ENCODE measurements at places on chromosomes 16 and 17.

GRCh38 chr17:8726941-8727555, 17.6 kb downstream of the CCDC42 start:
- DNase-seq = no peak

DNA sequence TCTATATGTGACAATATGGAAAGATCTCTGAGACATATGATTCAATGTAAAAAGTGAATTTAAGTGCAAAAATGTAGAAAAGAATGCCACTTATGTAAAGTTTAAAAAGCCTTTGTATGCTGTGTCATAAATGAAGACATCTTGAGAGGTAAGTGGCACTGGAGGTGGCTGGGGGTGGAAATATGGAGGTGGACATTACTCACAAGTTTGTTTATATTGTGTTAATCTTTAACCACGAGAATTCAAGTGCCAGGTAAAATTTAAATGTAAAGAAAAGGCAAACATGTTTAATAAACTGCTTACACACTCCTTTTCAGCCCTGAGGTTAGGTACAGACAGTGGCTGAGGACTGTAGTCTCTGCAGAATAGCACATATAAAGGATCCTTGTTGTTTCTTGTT, 235.1 kb downstream of the ABCC12 start:
- DNase-seq = peak; percentile 41

DNA sequence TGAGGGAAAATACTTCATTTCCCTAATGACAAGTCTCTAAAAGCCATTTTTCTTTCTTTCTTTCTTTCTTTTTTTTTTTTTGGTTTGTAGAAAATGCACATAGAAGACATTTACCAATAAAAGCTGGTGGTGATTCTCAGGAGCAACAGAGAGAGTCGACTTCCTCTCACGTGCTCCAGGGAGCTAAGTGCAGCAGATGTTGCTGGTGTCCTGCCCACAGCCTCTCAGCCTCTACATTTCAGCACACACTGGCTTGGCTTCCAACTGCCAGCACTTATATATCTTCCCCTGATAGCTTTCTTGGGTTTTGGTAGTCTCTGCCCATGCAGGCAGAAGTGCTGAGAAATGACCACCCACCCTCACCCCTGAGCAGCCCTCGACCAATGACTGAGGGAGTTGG, 58.4 kb upstream of the MARCHF10 start:
- DNase-seq = no peak

DNA sequence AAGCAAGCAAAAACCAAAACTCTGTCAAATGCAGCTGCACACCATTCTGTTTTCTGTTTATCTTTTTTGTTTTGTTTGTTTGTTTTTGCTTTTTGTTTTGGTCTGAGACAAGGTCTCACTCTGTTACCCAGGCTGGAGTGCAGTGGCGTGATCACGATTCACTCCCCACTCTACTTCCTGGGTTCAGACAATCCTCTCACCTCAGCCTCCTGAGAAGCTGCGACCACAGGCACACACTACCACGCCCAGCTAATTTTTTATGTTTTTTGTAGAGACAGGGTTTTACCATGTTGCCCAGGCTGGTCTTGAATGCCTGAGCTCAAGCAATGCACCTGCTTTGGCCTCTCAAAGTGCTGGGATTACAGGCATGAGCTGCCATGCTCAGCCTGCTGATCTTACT, 19.3 kb upstream of the SLFN13 start:
- no peak for DNase-seq

DNA sequence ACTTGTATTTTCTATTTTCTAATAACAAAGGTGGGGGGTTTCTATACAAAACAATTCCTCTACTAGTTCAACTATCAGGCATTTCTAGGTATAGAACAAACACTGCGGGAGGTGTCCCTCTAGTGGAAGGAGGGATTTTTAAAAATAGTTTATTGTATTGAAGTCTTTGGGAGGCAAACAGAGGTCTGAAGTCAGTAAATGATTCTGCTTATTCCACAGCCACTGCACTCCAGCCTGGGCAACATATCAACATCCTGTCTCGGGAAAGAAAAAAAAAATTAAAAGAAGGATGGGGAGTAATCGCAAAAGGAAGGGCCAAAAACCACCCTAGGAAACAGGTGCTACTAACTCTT, 648 bp upstream of the ERCC4 start:
- peak; percentile 61 for DNase-seq

DNA sequence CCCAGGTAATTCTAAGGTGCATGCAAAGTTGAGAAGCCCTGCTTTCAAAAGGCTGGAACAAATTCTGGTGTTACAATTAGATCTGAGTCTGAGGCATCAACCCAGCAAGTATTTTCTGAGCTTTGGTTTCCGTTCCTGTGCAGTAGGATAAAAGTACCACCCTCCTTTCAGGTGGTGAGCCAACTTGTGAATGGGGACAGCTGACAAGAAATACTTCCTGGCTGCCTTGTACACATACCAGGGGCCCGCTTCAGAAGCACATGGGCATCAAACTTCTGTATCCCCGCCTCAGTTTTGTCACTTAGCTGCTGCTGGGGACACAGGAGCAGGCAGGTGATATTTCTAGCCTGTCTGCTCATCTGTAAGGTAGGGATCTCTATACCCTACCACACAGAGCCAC, 252.2 kb downstream of the CPPED1 start:
- no peak for DNase-seq

GRCh38 chr16:89018282-89019158, 41.5 kb upstream of the CBFA2T3 start:
- DNase-seq = no peak

DNA sequence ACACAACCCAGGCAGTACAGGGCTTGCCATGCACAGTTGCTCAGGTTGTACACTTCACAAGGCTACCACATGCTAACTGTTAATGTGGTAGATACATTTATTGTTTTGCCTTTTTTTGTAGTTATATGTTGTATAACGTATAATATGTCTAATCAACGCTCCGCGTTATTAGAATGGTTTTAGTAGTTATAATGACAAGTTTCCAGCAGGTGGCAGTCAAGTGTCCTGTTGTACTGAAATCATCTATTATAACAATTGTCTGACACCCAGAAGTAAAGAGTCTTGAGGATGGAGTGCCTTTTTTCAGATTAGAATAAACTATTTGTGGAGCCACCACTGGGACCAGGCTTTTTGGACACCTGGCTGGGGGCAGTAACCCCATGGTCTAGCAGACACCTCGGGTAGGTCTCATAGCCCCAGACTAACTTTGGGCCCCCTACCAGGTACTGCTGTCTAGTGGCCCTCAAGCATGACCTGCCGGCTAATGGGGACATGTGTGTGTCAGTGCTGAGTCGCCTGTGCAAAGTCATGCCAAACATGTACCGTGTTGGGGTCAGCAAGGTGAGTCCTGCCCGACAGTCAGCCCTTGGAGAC, 32.8 kb downstream of the MYO15A start:
- peak; percentile 63 for DNase-seq

DNA sequence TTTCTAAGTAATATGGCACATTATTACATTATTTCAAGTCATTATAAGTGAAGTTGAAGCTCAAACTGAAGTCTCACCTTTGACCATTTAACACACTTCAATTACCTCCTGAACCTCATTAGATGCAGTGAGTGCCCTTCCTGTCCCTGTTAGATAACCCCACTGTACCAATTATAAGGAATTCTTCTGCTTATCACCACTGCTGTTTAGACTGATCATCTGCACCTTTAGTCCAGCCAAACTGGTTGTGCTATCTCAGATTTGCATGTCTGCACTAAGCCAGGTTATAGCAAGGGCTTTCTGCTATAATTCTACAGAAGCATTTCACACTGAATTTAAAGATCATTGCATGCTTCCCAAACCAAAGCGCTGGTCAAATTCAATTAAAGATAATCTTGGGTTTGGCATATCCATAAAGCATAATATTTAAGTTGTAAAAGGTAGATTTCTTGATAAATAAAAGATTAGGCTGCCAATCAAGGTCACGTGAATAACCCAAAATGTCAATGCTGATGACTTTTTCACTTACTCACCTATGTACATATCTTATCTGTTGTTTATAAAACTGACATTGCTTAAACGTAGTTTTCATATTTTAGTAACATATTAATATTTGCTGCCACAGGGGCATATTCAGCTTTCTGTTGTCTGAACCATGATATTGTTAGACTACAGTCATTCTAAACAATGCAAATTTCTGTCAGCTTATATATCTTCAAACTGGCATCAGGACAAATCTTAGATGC, 11.9 kb downstream of the ITFG1 start:
- DNase-seq = no peak

DNA sequence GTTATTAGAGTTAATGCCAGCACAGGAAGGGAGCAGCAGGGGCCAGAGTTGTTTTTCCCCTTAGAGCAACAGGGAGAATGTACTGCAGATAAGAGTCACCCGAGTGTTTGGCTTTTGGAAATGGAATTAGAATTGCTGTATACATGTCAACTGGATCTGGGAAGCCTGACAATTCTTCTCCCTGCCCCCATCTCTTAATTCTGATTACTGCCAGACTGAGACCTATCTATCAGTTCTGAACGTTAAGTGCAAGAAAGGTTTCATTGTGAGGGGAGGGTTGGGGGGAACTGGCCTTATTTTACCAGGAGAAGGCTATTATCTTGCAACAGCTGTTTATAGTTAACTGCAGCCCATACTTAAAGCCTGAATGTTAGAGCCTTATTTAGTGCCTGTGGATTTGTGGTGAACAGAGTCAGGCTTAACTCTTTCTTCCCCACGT, 424.5 kb upstream of the CDH11 start:
- no peak for DNase-seq

DNA sequence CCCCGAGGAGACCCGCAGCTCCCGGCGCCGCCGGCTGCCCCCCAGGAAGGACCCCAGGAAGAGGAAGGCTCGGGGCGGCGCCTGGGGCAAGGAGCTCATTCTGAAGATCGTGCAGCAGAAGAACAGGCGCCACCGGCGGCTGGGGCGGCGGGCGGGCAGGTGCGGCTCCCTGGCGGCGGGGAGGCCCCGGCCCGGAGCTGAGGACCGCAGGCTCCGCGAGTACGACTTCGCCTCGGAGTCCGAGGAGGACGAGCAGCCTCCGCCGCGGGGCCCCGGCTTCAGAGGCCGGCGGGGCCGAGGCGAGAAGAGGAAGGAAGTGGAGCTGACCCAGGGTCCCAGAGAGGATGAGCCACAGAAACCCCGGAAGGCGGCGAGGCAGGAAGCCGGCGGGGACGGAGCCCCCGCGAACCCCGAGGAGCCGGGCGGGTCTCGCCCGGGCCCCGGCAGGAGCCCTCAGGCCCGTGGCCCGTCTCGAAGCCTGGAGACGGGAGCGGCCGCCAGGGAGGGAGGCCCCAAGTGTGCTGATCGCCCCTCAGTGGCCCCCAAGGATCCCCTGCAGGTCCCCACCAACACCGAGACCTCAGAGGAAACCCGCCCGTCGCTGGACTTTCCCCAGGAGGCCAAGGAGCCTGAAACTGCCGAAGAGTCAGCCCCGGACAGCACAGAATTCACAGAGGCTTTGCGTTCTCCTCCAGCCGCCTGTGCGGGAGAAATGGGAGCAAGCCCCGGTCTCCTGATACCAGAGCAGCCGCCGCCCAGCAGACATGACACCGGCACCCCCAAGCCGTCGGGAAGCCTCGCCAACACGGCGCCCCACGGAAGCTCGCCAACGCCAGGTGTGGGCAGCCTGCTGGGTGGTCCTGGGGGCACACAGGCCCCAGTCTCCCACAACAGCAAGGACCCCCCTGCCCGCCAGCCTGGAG, 22.3 kb upstream of the ZFPM1 start:
- DNase-seq = peak; percentile 24

- DNase-seq = no peak
Measured at GRCh38 chr16:1096169-1097082, at the start of gene C1QTNF8. Gene C1QTNF8 (minus strand): TSS chr16:1096244. CDS start chr16:1094922, 1,322 bp downstream.

GRCh38 chr16:9257843-9258242, 166.4 kb downstream of the HAPSTR1 start:
- DNase-seq = no peak

DNA sequence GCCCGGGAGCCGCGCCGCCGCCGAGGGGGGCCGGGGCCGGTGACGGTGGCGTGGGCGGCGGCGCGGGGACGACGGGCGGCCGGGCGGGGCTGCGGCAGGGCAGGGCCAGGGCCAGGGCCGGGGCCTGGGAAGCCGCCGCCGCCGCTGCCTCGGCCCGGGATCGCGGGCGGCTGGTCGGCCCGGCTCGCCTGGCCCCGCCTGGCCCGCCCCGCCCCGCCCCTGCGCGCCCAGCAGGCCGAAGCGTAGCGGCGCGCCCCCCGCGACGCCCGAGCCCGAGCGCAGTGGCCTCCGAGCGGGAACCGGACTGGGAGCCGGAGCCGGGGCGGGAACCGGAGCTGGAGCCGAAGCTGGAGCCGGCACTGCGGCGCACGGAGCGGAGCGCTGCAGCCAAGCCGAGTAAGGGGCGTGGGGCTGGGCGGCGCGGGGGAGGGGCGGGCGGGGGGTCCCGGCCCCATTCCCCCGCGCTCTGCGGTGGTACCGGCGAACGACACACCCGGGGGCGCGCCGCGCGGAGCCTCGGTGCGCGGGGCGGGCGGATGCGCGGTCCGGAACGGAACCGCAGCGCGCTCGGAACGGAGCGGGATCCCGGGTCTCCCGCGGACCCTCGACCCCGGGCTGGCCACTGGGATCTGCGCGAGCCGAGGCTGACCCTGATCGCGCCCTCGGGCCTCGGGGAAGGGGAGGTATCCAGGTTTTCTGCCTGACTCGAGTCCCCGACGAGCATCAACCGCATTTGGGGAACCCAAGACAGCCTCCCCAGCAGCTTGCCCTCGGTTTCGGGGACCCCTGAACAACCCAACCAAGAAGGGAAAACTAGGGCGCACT, at the start of gene BEAN1:
TSS of gene BEAN1 (plus strand) at position 260 of the 825 bp plus-strand sequence. CDS start 10,382 bp downstream, outside the sequence.
- peak; percentile 44 for DNase-seq

DNA sequence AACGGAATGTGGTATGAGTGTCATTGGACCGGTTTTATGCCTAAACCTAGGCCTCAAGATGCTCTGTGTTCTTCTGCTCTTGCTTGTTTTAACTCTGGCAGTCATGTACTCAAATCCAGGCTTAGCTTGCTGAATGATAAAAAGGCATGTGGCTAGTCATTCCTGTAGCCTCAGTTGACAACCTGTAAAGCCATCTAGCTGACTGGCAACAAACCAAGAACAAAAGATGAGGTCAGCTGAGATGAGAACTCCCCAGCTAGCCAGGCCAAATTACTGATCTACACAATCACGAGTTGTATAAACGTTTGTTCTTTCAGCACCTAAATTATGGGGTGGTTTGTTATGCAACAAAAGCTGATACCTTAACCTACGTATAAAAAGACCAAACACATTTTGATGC, 1406.0 kb upstream of the CDH8 start:
- DNase-seq = peak; percentile 2

DNA sequence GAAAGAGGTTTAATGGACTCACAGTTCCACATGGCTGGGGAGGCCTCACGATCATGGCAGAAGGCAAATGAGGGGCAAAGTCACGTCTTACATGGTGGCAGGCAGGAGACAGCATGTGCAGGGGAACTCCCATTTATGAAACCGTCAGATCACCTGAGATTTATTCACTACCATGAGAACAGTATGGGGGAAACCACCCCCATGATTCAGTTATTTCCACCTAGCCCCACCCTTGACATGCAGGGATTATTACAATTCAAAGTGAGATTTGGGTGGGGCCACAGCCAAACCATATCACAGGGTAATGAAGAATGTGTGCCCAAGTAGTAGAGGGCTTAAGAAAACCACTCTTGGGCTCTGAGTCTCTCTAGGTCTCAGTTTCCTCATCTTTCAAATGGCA, 85.1 kb downstream of the PRKCB start:
- no peak for DNase-seq

GRCh38 chr17:42354956-42355843, 33.0 kb downstream of the STAT3 start:
- no peak for DNase-seq

GRCh38 chr16:82459580-82460256, 167.1 kb upstream of the CDH13 start:
- no peak for DNase-seq

Measured in kidney tubule cell (primary cell).